ENCODE measurements at places on chromosomes 12 and 14.
A peak's percentile ranks its signal among the peaks of the same experiment; 100 is the strongest.

- peak; percentile 25 for DNase-seq
These were observed 162.5 kb downstream of the PPM1H start for GRCh38 chr12:62772416-62772955.

- no peak for DNase-seq
These were observed 27.7 kb upstream of the PLEKHG3 start for GRCh38 chr14:64676410-64677008.

GRCh38 chr12:15179672-15180071, 41.5 kb downstream of the RERG start:
- DNase-seq = no peak

DNA sequence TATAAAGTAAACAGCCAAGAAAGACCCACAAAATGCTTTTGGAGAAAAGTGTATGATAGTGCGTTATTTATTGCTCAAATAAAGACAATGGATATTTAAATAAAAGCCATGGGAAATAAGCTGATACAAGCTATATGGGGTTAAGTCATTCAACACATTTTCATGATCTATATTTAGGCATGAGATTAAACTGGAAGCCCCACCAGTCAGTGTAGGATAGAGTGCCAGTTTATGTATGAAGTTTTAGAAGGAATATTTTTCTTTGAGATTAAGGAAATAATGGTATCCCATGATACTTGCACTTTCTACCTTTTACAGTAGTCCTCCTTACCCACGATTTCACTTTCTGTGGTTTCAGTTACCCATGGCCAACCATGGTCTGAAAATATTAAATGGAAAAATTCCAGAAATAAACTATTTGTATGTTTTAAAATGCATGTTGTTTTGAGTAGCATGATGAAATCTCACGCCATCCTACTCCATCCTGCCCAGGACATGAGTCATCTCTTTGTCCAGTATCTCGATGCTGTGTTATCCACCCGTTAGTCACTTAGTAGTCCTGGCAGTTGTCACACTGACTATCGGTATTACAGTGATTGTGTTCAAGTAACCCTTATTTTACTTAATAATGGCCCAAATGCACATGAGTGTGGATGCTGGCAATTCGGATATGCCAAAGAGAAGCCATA, 22.3 kb downstream of the SYT1 start:
- no peak for DNase-seq

GRCh38 chr12:116659771-116660481, 77.9 kb downstream of the SPRING1 start:
- no peak for DNase-seq

DNA sequence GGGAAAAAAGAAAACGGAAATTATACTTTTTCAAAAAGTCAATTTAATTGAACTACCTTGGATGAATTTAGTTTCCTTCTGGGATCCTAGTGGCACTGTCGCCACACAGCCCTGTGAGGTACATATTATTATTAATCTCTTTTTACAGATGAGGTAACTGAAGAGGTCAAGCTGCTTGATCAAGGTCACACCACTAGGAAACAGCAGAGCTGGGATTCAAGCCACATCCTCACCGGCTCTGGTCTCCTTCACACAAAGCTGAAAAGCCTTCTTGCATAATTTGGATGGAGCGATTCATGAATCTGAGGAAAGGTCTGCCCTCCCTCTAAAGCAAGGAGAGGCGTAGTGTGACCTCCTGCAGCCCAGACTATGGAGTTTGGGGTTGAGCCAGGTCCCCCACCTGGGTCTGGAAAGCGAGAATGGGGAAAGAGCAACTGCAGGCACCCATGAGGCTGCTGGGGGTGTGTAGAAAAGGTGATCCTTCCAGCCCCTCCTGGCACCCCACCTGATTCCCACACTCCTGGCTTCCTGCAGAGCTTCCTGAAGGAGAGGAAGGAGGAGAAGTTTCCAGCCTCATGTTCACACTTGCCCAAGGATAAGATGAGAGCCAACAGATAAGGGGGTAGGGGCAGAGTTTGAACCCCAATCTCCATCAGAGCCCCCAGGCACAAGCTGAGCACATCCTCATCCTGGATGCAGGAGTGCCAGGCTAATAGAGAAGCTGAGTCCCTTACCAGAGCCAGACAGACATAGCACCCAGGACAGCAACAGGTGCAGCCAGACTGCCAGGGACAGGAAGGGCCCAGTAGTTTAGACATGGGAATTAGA, 3.9 kb upstream of the KRT79 start:
- no peak for DNase-seq

GRCh38 chr14:72633551-72633950, 260.4 kb downstream of the DPF3 start:
- DNase-seq = no peak

DNA sequence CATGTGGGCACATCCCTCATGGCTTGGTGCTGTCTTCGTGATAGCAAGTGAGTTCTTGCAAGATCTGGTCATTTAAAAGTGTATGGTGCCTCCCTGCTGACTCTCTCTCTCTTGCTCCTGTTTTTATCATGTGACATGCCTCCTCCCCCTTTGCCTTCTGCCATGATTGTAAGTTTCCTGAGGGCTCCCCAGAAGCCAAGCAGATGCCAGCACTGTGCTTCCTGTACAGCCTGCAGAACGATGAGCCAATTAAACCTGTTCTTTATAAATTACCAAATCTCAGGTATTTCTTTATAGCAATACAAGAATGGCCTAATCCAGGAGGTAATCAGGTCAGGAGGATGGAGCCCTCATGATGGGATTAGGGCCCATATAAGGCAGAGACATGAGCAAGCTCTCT, 116.3 kb downstream of the DPF3 start:
- DNase-seq = no peak

DNA sequence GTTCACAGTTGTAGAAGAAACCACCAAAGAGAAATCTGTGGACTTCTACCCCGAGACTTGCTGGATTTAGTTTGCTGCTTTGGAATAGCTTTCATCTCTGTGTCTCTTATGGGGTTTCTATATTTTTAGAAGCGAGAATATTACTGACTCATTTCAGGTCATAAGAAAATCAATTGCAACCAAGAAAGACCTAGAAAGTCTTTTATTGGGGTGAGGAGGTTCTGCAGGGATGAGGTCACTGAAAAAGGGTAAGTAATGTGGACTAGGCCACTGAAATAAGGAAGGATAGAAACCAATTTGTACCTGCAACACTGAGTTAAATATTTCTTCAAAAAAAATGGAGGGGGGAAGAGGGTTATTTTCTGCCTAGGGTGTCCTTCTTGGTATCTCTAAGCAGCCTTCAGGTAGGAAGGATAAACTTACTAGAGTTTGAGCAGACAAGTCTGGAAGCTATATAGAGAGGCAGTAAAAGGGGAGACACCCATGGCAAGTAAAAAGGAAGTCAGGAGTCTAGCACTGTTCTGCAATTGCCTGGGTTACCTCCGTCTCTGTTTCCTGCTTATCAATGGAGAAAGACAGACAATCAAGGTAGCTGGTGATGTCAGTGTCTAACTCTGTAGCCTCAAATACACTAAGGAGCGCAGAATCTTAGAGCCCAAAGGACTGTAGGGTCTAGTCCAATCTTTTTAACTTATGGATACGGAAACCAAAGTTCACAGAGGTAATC, 19.6 kb upstream of the KERA start:
- DNase-seq = no peak

DNA sequence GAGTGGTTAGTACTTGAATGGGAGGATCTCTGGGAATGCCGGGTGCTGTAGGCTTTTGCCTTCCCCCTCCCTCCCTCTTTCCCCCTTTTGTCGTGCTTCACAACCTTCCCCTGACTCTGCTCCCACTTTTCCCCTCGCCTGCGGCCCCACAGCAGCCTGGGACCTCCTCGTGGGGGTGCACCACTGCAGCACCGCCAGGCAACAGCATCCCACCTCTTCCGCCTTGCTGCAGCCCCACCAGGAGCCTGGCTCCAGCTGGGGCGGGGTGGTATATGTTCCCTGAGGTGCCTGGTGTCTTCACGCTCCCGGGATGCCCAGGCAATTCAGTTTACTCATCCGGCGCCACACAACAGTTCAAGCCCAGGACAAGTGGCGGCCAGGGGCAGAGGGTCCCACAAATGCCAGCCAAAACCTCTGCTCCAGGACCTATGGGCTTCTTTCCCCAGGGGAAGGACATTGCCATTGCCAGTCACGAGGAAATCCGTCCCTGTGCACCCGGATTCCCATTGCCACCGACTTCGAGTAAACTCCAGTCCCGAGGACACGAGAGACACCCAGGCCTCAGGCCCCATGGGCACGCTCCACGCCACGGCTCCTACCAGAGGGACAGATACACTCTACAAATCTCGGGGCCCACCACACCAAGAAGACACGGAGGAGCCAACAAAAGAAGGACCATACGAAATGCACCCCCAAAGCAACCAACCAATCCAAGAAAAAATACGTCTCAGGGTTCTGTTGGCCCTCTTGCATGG, 181.7 kb downstream of the ALG10 start:
- DNase-seq = no peak

DNA sequence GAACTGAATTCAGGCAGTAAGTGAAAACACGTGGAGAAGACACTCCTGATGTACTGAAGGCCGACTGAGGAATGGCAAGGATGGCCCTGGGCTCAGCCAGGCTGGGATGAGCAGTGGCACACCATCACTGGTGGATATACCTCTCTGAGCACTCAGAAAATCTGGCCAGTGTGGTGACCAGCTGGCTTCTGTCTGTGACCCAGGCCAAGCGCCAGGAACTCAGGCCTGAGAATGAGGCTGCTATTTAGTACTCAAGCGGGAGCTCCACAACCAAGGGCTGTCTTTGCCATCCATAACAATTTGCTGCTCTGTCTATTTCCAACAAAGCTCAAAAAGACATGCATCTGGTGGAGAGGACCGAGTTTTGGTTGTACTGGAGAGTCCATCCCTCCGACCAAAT, 586.3 kb downstream of the BCL11B start:
- DNase-seq = no peak

DNA sequence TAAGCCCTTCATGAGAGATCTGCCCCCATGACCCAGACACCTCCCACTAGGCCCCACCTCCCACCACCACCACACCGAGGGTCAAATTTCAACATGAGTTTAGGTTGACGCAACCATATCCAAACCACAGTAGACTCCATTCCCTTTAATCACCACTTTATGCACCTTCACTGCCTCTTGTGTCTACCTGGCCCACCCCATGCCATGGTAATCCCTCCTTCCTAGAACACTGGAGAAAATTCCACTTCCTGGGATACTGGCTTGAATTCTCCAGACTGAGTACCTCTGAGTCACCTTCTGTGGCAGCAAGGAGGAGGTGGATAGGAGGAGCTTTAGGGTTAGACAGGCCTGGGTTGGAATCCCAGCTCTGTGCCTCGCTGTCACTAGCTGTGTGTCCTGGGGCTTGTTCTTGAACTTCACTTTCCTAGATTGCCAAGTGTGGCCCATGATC, 26.1 kb upstream of the CIPC start:
- no peak for DNase-seq

DNA sequence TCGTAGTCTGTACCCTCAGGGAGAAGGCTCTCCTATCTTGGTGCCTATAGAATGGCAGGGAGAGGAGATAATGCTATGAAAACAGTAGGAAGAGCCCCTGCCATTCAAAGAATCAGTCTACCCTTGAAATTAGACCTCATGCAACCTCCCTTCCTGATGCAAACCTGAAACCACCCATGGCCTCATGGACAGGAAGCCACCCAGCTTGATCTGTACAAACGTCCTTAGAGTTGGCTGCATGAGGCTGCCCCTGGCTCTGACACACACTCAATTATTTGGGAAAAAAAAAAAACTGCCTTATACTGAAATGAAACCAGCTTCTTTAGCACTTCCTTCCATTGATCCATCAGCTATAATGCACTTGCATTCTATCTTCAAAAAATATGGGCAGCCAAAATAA, 116.6 kb upstream of the BCL2L14 start:
- DNase-seq = no peak

DNA sequence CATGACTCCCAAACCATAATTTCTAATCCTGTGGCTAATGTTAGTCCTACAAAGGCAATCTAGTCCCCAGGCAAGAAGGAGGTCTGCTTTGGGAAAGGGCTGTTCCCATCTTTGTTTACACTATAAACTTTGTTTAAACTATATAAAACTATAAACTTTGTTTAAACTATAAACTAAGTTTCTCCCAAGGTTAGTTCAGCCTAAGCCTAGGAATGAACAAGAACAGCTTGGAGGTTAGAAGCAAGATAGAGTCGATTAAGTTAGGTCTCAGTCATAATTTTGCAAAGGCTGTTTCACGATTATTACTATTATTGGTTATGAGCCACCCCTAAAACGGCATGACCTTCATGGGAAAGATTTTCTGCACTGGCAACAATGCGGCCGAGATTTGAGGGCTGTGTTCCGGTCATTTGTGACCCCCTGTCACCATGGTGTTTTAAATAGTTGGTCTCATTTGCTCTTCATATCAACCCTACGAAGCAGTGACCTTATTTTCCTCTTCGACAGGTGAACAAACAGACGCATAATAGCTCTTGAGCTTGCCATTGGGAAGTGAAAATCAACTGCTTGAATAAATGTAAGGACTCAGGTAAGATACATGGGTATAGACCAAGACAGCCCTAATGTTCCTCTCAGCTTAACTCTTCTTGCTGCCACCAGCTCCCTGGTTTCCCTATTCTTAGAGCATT, 322.6 kb upstream of the TMEM132C start:
- no peak for DNase-seq

DNA sequence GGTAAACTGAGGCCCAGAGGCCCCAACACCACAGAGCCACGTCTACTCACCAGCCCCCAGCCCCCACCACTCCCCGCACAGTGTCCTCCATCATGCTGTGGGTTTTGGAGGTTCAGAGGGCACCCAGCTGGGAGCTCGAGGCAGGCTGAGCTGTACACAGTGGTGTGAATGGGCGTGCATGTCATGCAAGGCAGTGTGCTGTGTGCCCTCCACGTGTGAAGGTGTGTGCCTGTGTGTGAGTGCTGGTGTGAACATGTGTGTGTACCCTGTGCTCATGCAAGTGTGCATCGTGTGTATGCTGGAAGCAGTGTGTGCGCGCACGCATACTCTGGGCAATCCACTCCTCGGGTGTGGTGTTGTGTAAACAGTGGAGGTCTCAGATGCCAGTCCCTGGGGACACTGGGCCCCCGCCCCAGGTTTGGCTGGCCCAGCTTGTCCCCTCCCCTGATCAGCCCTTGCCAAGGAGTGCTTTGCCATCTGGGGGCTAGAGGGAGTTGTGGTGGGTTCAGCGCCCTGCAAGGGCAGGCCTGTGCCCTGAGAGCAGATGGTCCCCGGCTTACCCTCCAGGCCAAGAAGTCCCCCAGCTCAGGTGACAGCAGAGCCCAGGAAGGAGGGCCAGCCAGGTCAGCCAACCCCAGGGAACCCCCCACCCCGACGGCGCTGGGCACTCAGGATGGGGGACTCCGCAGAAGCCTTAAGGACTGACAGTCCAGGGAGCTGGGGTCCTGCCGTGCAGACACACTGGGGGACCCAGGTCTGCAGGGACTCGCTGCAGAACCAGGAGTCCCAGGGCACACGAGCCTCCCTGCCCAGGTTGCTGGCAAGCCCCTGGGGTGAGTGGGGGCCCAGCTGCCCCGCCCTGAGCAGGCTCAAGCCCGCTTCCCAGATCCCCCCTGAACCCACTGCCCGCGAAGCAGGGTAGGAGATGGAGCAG, 23.8 kb upstream of the GPR132 start:
- peak; percentile 5 for DNase-seq

DNA sequence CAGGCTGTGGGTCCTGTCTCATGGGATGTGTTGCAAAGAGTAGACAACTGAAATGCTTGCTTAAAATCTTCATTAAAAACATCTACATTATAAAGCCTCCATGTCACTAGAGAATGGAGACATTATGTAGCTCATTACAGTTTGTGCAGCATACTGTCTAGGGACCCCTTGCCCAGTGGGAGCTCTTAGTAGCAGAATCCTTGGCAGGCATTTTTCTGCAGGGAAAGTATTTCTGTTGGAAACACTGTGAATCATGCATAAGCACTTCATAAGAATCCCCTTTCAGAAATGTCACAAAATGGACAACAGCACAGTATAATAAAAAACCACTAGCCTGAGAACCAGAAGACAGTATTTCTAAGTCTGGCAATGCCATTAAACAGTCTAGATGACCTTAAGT, 174.3 kb downstream of the MGAT4C start:
- no peak for DNase-seq

Data from HAP-1 (cell line).